Pancreas (tissue), 10 donors: ENCODE measurements at places on chromosomes 4 and X.

GRCh38 chr4:183838987-183839712, 66.0 kb upstream of the STOX2 start:
- no peak for DNase-seq

- no peak for DNase-seq
Measured at GRCh38 chrX:118459494-118459893, 36.1 kb upstream of the DOCK11 start.

DNA sequence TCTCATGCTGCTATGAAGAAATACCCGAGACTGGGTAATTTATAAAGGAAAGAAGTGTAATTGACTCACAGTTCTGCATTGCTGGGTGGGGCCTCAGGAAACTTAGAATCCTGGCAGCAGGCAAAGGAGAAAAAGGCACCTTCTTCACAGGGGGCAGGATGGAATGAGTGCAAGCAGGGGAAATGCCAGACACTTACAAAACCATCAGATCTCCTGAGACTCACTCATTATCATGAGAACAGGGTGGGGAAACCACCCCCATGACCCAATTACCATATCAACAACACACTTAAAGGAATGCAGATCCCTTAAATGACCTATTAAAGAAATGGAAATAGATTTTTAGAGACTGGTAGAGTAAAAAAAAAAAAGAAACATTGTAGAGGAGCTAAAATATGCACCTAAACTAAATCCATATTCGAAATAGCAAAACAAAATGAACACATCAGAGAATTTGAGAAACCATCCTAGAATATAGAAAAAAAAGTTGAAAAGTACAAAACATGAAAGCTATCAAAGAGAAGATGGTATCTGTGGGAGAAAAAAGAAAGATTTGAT, 104.3 kb upstream of the UGT8 start:
- DNase-seq: no peak

DNA sequence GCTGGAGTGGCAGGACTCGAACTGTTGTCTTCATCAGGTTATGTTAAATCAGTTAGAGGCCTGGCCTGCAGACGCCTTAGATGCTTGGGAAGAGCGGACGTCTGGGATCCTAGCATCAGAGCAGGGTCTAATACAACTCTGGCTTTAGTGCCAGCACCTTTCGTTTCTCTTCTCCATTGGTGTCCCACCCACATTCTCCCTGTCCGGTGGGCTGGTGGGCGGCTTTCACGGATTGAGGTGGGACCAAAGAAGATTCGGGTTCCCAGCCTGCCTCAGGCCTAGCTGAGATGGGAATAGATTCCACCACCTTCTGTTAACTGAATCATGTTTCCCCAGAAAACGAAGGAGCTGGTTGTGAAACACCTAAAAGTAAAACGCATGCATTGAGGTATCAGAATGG, 939 bp downstream of the PDK3 start:
- DNase-seq: no peak
